DND-41 (cell line): ENCODE measurements at places on chromosomes 12 and 14.

DNA sequence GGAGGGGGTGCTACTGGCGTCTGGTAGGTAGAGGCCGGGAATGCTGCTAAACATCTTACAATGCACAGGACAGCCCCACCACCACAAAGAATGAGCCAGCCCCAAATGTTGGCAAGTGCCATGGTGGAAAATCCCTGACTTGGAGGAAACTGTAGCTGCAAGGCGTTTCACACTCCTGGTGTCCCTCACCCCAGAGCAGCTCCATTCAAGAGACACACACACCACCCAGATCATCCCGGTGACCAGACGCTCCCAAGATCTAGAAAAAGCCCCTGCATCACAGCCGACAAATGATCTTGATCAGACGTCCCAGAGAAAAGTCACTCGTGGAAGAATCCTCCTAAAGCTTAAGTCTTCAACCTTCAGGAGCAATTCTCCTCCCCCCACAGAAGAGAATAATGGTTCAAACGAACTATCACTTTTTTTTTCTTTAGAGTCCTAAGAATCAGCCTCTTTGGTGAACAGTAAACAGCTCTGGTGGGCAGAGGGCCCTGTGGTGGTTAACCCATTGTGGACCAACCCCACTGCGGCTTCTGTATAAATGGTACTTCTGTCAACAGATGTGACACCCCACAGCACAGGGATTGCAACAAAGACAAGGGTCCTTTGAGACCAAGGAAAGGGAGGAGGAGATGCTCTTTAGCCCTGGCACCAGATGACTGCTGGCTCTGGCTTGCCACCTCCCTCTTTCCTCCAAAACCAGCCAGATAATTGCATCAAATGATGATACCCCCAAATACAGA, 2.7 kb downstream of the GLTP start:
- no peak for DNase-seq

DNA sequence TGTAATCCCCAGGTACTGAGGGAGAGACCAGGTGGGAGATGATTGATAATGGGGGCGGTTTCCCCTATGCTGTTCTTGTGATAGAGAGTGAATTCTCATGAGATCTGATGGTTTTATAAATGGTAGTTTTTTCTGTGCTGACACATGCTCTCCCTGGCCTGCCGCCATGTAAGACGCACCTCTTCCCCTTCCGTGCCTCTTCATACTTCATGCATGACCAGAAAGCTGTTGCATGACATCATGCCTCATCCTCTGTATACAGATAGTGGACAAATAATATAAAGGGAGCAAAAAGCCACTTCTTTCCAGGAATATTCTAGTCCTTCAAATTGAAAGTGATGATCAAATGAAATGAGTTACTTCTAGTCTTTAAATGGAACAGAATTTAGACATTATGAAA, 47.3 kb upstream of the LRIG3 start:
- DNase-seq, result no peak

- no peak for DNase-seq
Measured at GRCh38 chr14:63895510-63895909, 42.7 kb downstream of the SYNE2 start.

- no peak for DNase-seq
Measured at GRCh38 chr12:82213761-82214160, 144.4 kb downstream of the CCDC59 start.

GRCh38 chr14:89853936-89854693, 100.4 kb downstream of the EFCAB11 start:
- no peak for DNase-seq

DNA sequence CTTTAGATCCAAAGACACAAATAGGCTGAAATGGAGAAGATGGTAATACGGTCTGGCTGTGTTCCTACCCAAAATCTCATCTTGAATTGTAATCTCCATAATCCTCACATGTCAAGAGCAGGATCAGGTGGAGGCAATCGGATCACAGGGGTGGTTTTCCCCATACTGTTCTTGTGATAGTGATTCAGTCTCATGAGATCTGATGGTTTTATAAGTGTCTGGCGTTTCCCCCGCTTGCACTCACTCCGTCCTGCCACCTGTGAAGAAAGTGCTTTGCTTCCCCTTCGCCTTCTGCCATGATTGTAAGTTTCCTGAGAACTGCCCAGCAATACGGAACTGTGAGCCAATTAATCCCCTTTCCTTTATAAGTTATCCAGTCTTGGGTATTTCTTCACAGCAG, 1795.5 kb upstream of the FLRT2 start:
- DNase-seq, result no peak

DNA sequence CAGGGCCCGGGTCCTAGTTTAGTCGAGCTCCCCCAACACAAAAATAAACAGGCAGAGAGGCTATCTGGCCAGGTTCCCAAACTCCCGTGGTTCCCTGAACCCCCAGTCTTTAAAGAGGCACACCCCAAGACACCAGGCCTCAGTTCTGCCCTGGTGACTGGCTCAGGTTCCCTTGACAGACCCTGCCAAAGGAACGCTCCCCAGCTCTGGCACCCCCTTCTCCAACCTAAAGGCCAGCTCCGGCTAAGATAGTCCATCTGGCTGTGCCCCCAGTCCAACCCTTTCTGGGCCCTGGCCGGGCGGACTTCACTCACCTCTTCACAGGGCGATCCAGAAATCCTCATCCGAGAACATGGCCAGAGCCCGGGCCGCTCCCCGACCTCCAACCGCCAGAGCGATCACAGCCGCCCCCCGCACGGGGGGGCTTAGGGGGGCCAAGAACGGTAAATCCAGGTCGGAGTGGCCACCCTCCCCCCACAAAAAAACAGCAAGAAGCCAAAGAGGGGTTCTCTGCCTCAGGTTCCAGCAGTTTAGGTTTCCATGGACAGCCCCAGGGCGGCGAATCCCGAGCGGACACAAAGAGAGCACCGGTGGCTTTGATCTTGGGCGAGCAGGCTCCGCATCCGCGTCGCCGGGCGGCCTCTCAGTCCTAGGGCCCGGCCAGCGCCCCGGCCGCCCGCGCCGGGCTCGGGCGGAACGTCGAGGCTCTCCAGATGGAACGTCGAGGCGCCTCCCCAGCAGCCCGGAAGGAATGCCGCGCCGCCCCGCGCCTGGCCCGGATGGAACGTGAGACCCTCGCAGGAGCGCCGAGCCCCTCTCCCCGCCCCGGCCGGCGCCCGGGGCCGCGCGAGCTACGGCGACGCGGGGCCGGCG, 1.1 kb downstream of the KMT2D start:
- peak; percentile 39 for DNase-seq

- DNase-seq, result no peak
Measured at GRCh38 chr14:100150932-100151587, 8.4 kb downstream of the DEGS2 start.

DNA sequence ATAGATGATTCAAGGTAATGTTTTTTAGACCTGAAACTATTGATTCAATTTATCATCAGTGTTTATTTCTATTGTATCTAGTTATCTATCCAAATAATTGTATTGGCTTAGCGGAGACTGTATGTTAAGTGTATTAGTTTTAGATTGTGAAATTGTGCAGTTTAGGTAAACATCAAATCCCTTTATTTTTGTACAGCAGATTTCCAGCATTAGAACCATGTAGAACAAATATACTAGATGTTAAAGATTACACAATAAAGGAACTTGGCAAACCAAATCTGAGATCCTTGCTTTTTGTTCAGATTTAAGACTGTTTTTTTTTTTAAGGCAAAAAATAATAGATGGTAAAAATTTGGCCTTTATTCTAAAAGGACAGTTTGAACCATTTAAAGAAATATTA, 39.3 kb downstream of the PPM1A start:
- DNase-seq, result no peak

DNA sequence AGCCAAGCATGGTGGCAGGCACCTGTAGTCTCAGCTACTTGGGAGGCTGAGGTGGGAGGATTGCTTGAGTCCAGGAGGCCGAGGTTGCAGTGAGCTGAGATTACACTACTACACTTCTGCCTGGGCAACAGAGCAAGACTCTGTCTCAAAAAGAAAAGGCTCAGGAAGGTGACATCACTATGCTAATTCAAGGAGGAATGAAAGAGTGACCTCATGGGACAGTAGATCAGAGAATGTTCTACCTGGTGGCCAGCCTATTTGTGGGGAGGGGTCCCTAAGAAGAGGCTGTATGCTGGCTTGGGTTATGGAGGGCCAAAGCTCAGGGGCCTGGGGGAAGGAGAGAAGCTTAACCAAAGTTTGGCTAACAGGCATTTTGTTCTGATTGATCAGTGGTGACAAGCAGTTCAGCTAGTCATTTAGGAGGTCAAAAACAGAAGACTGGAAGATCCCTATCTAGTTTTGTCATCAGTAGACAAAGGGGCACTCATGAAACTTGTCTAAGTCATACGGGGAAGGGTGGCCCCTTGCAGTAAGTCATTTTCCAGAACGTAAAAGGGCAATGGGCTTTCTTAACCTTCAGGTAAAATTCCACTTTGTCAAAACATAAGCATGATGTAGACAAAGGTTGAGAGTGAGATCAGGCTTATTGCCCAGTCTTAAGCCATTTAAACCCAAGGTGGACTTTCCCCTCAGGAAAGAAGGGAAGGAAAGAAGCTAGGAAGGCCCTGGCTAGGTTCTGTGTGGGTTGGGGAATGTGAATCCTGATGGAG, 60.8 kb upstream of the EEA1 start:
- no peak for DNase-seq

GRCh38 chr14:104805326-104805678, 4.4 kb downstream of the ZBTB42 start:
- DNase-seq, result no peak

GRCh38 chr12:55250944-55251343, 6.5 kb downstream of the OR6C74 start:
- no peak for DNase-seq

GRCh38 chr12:25993901-25994651, 35.6 kb downstream of the RASSF8 start:
- DNase-seq, result no peak

GRCh38 chr12:12725956-12726554, 8.9 kb downstream of the CDKN1B start:
- no peak for DNase-seq
